ENCODE measurements at places on chromosomes 1 and 21.

DNA sequence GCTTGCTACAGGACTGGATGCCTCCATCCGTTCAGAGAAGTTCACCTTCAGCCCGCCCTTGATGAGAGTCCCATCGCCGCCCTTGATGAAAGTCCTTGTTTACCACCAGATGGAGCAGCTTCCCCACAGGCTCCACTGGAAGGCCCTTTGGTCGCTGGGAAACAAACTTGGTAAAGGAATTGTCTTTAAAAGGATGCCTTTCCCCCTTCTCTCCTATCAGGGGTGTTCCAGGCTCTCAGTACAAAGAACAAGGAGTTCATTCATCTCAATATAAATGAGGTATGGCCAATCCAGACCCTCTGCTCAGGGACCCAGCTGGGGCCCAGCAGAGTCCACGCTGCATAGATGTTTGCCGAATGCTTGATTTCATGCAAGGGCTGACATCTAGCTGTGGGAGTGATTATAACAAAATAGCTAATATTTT lies 50.8 kb downstream of the CAPN9 start:
- DNase-seq: peak; percentile 36

- no peak for DNase-seq
These were observed 51.5 kb downstream of the SYT14 start for GRCh38 chr1:209989525-209989924.

DNA sequence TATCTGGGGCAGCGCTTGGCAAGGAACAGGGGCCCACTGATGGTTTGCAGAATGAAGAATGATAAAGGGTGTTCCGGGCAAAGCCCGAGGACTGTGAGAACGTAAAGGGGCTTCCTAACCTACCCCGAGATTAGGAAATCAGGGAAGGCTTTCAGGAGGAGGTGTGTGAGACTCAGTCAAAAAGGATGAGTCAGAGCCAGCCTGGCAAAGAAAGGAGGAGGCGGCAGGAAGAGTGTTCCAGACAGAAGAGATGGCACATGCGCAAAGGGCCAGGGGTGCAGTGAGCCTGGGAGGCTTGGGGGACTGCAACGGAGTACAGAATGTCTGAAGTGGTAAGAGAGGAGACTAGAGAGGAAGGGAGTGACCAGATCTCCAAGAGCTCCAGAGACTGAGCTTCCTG lies 70.3 kb downstream of the RAP1GAP start:
- no peak for DNase-seq

DNA sequence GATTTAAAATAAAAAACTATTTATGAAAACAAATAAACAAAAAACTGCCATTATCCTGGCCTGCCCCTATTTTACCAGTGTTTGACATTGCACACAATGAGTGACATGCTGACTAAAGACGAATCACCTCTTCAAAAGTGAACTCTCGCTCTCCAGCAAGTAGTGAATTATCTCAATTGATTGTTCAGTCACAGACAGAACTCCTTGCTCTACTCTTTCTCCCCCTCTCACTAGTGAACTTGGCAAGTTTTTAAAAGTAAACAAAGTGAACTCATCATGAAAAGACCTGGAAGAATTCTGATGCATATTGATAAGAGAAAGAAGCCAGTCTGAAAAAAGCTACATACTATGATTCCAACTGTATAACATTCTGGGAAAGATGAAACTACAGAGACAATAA lies 4.7 kb upstream of the C1orf52 start:
- no peak for DNase-seq

DNA sequence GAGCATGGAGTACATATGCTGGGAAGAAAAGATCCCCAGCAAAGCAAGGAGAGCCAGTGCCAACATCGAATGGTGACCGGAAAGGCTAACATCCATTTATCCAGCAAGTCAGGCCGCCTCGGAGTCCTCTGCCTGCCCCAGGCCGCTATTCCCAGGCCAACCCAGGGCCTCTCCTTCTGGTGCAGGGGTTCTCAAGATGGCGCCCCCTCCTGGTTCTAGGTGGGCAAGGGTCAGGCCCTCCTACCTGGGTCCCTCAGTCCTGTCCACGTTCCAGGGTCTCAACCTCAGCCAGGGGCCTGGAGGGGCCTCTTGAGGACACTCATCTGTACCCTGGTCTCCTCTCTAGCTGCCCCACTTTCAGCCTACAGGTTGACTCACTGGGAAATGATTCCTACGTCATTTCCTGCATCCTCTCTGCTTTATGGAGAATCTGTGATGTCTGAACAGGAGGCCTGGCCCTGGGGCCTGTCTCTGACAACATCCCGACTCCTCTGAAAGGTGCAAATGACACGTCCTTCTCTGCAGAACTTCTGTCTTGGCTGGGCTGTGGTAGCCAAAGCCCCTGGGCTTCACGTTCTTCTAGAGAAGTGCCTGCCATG lies 145.3 kb downstream of the PSMG1 start:
- DNase-seq: no peak

All from pulmonary artery endothelial cell (primary cell).